ENCODE measurements at places on chromosomes 6 and 20. TPM values are rescaled to one million over a fixed set of nuclear protein-coding genes. Genes with fewer than 3 reads are reported as not detected.

Gene GSTA3
- not detected for total RNA-seq

Gene PKIB
- total RNA-seq = 1.4 TPM

Gene TRIM31
- not detected for total RNA-seq

Gene MDFI
- not detected for total RNA-seq

Gene PPP1R14C
- total RNA-seq = not detected

Gene F13A1
- 757 TPM for total RNA-seq

DNA sequence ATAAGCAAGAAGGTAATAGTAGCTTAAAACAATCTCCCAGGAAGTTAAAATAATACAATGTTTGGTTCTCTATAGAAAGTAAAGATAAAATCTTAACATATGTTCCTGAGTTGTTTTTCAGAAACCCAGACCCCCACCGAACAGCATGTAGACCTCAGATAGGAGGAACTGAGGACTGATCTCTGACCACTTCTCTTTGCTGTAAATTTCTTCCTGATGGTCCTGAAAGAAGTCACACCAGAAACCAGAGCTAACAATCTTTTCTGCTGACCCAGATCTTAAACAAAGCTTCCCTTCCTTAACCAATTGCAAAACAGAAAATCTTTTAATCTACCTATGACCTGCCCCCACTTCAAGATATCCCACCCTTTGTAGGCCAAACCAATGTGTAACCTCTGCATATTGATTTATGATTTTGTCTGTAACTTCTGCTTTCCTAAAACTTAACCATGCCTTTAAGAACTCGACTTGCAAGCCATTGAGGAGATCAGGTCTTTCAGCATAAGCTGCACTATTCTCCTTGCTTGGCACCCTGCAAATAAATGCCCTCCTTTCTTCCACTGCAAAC is 21.9 kb upstream of the BEND6 start:
- no peak for DNase-seq

DNA sequence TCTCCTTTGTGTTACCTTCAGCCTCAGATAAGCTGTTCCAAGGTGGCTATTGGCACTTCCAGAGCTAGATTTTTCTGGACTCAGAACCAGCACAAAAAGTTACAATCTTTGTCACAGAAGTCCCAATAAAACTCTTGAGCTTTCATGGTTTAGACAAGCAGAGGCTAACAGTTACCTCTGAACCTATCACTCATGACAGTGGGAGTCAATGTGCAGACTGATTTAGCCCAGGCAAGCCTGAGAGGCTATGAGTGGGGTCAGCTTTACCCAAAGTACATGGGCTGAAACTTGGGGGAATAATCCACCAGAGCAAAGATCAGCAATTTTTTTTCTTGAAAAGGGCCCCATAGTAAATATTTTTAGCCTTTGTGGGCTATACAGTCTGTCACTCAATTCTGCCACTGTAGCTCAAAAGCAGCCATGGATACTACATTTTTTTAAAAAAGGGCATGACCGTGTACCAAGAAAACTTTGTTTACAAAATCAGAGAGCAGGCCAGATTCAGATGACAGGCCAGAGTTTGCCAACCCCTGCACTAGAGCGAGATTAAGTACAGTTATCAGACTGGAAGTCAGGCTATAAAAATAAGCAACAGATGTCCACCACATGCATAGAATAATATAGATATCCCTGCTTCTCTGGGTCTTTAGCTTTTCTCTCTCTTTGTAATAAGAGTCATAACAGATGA is 20.0 kb downstream of the CCN2 start:
- DNase-seq = no peak

DNA sequence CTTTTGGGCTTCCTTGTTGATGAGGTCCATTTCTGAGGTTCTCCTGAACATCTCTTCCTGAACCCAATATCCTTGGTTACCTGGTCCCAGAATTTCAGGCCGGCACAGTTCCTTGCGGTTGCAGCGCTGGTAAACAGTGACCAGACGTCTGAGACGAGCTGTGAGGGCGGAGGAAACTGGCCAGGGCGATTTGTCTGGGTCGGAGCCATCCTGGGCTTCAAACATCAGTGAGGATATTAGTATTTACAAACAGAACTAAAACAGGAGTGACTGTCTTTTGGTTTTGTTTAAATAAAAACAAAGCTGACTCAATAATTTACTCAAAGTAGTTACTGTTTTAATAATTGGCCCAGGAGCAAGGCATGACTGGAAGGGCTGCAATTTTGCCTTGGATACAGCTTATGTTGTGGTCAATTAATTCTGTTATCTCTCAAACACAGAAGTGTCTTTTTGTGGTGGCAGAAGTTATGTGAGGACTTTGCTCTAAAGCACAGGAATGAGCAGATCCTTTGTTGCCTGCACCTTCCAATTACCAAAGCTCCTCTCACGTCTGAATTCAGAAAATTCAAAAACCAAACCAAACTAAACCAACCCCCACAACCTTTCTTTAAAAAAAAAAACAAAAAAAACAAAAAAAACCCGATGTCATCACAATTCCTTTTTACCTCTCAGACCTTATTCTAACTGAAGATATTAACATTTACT is 58.7 kb upstream of the EMILIN3 start:
- peak; percentile 17 for DNase-seq

- no peak for DNase-seq
These were observed 29.4 kb upstream of the FOXO3 start for GRCh38 chr6:108531332-108531731.

GRCh38 chr6:51490101-51490500 is 597.3 kb downstream of the PKHD1 start:
- no peak for DNase-seq

GRCh38 chr6:140205795-140206593 is 831.5 kb upstream of the CITED2 start:
- DNase-seq = no peak

GRCh38 chr6:104017410-104018381 is 842.0 kb downstream of the HACE1 start:
- no peak for DNase-seq

GRCh38 chr6:134230087-134230700 is 87.7 kb downstream of the SGK1 start:
- DNase-seq = no peak

- DNase-seq = no peak
These were observed 15.1 kb downstream of the BMP7 start for GRCh38 chr20:57251344-57251743.

- peak; percentile 31 for DNase-seq
These were observed 68.6 kb downstream of the BCKDHB start for GRCh38 chr6:80174900-80175572.

GRCh38 chr6:34246563-34247391 is 2.0 kb downstream of the SMIM29 start:
- DNase-seq = peak; percentile 74

- DNase-seq = no peak
These were observed 3.3 kb downstream of the ARHGAP40 start for GRCh38 chr20:38604873-38605303.

DNA sequence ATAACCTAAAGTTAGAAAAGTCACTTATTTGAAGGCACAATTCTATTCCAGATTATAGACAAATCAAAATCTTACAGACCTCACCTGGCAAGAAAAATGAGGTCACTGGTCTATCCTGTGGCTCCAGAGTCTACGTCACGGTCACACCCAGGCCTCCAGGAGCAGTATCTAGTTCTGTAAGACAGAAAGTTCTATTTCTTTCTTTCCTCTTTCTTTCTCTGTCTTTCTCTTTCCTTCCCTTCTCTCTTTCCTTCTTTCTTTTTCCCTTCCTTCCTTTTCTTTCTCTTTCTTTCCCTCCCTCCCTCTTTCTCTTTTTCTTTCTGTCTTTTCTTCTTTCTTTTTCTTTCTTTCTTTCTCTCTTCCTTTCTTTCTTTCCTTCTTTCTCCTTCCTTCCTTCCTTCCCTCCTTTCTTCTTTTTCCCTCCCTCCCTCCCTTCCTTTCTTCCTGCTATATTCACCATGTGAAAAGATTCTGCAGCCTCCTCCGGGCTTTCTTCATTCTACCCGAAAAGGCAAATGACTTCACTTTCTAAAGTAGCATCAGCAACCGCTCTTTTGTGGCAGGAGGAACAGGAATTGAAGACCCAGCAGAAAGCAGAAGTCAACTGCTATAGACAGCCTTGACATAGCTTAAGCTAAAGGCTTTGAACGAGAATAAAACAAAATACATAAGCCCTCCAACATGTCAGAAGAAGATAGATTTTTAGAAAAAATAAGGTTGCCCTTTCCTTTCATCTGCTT is 83.9 kb upstream of the SIRPG start:
- no peak for DNase-seq

DNA sequence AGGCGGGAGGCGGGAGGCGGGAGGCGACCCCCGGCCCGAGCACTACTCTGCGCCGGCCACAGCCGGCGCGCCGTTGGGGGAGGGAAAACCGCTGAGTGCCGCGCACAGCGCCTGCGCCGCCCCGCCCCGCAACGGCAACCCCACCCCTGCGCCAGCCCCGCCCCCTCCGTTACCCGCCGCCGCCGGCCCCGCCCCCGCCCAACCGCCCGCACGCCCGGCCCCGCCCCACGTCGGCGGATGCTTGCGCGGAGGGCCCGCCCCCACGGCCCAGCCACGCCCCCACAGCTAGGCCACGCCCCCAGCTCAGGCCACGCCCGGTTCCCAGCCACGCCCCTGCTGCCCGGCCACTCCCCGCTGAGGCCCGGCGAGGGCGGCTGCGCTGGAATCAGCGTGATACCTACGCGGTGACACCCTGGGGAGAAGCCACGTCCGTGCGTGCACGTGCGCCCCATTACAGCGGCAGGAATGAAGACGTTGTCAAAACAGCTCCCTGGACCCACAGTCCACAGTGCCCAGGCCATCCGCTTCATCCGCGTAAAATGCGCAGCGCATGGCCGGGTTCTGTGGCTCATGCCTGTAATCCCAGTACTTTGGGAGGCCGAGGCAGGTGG is at the start of gene TCFL5:
Gene TCFL5, minus strand, starts transcription at position 97 of the 611 bp plus-strand sequence. CDS start 152 bp downstream, outside the sequence.
- peak; percentile 76 for DNase-seq

GRCh38 chr6:148430897-148431296 is 88.3 kb downstream of the SASH1 start:
- no peak for DNase-seq

GRCh38 chr6:2793534-2794151 is 28.4 kb downstream of the WRNIP1 start:
- DNase-seq = no peak

DNA sequence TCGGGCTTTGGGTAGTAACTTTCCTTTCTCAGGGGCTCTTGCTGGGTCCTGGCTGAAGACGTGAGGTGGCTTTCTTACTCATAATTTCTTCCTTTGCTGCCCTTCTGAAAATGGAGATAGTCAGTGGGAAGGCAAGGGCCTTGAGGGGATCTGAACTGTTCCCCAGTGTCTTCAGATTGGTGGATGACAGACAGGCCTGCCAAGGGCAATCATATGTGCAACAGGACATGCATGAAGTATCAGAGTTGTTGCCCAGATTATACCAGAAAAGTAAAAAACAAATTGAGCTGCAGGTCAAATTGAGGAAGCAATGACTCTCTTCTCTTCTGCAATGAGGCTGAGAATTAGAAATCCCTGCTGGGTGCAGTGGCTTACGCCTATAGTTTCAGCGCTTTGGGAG is 71.6 kb upstream of the PAX1 start:
- no peak for DNase-seq

DNA sequence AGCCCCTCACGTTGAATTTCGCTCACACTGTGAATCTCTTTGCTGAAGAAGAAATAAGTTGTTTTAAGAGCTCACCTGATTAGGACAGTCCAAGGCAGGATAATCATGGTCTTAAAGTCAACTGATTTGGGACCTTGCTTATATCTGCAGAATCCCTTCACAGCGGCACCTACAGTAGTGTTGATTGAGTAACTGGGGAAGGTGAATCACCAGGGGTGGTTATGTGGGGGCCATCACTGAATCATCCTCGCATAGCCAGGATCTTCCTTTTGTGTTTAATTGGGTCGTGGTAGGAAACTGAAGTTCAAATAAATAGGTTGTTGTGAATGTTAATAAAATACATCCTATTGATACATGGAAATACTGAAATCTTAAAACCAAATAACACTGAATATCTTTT is 20.2 kb upstream of the MICA start:
- DNase-seq = no peak

- DNase-seq = no peak
These were observed 37.9 kb upstream of the HDDC2 start for GRCh38 chr6:125339653-125340052.

GRCh38 chr20:31606804-31607639 is 1.9 kb downstream of the ID1 start:
- DNase-seq = peak; percentile 59

Data from myocyte (in vitro differentiated cells).